ENCODE measurements at places on chromosomes 1 and 21. TPM values are rescaled to one million over a fixed set of nuclear protein-coding genes. Genes with fewer than 3 reads are reported as not detected.

DNA sequence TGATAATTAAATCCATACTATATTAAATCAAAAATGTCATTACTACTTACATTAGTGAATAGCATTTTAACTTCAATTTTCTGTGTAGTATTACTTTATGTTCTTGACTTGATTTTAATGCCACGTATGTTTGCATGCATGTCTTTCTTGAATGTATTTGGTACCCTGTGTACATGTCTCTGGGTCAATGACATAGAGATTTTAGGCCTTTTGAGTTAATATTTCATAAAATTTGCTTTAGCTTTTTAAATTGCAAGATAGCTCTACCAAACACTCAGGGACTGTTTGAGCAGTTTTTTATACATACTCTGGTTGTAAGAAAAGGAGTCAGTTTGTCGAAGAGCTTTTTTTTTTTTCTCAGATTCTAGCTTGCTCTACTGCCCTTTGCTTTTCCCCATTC is 1.5 kb downstream of the MLLT11 start:
- no peak for DNase-seq
- H3K27ac ChIP-seq: no peak overlapping the region

- H3K4me3 ChIP-seq: peak overlapping the region; percentile 87
- H3K27ac ChIP-seq: no peak overlapping the region
- H3K27me3 ChIP-seq: no peaks in the 10 kb centered on the region
- DNase-seq: no peak
Measured at GRCh38 chr1:181092883-181093458, 4.5 kb downstream of the IER5 start.

DNA sequence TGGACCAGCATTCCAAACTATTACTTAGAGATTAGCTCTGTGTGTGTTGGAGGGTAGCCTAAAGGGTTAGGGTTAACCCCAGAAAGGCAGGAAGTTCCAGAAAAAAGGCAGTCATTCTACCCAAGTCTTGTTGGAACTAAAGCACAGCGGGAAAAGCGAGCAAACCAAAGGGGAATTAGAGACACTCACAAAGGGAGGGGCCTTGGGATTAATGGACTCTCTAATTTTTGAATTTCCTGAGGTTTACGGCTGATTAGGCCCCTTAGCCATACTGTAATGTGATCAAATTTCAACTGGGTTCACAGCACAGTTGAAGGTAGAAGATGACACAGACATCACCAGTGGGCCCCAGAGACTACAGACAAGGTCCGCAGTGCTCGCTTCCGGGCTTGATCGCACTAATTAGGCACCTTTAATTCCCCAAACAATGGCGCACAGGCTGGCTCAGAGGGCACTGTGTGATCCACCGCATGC is 28.3 kb downstream of the CAPZB start:
- peak overlapping the region; percentile 40 for H3K27ac ChIP-seq
- H3K36me3 ChIP-seq: no peaks in the 10 kb centered on the region
- no peak for DNase-seq
- peaks cover 96% of the 10 kb centered on the region for H3K4me1 ChIP-seq

Gene CLDN19
- polyA plus RNA-seq: not detected

DNA sequence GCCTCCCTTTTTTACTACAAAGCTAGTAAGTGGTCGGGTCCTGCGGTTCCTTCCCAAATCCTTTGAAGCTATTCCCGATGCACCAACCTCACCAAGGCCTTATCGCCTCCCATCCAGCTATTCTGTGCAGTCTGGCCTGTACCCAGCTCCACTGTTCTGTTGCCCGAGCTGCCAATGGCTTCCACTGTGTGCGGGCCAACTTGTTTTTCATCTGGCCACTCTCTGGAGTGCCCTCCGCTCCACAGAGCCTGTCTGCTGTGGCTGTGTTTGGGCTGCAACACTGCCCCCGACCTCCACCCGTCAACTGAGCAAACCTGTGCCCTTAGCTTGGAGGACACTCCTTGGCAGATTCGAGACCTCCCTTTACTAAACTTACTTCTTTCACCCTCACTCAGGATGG is 125.0 kb downstream of the KIAA0319L start:
- H3K27me3 ChIP-seq: no peaks in the 10 kb centered on the region
- H3K27ac ChIP-seq: no peak overlapping the region
- H3K36me3 ChIP-seq: peaks cover 48% of the 10 kb centered on the region
- no peak overlapping the region for H3K4me3 ChIP-seq
- no peak for DNase-seq

Gene PTPRU
- polyA plus RNA-seq: 1.00 TPM

DNA sequence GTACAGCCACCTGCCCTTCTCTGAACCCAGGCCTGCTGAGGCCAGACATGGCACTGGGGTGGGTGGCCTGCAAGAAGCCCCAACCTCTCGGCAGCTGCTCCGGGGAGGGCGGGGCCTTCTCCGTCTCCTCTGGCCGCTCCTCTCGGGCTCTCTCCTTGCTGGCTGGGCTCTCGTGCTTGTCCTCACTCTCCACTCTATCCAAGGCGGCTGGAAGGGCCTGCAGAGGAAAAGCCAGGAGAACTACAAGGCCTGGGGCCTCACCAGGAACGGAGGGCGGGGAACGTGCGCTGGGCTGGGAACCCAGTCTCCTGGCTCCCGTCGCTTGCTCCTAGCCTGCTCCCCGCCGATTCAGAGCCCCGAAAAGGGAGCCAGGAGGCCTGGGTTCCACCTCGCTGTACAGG is 59.1 kb downstream of the CHD5 start:
- H3K27ac ChIP-seq: no peak overlapping the region
- peak; percentile 51 for DNase-seq
- H3K36me3 ChIP-seq: no peaks in the 10 kb centered on the region
- no peaks in the 10 kb centered on the region for H3K27me3 ChIP-seq
- no peak overlapping the region for H3K4me3 ChIP-seq

Gene OR2L2
- polyA plus RNA-seq: 0.05 TPM

GRCh38 chr1:224067207-224067606 is 46.7 kb upstream of the FBXO28 start:
- H3K4me3 ChIP-seq: no peak overlapping the region
- H3K4me1 ChIP-seq: no peaks in the 10 kb centered on the region
- DNase-seq: no peak
- H3K27ac ChIP-seq: no peak overlapping the region

DNA sequence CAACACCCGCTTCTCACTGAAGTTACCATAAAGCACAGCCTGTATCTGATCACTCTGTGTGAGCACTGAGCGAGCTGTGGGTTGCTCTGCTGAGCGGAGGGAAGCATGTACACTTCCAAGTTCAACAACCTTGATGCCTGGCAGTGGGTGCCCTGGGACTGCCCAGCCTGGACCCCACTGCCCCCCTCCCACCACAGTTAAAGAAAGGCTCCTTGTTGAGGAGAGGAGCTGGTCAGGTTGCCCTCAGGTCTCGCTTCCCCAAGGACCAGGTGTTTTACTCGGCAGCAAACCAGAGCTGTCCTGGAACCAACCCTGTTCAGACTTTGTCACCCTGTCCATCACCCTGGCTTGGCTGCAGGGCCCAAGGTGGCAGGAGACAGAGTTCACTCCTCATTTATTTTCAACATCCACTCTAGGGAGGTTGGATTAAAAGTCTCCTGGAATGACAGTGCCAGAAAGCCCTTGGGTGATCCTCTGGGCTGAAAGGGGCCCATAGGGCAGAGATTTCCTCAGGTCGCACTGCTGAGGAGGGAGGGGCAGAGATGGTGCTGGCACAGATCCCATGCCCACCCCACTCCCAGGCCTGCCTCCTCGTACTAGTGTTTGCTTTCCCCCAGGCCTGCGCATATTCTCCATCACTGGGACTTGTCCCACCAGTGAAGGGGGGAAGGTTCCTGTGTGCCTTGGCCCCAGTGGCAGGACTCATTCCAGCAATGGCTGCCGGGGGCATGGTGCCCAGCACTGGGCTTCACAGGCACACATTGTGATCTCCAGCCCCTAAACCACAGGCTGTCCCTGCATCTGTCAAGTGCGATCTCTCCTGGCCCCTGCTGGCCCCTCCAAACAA is 101.7 kb downstream of the TRABD2B start:
- H3K4me1 ChIP-seq: no peaks in the 10 kb centered on the region
- H3K4me3 ChIP-seq: no peak overlapping the region
- H3K27me3 ChIP-seq: peaks cover 31% of the 10 kb centered on the region
- DNase-seq: no peak

DNA sequence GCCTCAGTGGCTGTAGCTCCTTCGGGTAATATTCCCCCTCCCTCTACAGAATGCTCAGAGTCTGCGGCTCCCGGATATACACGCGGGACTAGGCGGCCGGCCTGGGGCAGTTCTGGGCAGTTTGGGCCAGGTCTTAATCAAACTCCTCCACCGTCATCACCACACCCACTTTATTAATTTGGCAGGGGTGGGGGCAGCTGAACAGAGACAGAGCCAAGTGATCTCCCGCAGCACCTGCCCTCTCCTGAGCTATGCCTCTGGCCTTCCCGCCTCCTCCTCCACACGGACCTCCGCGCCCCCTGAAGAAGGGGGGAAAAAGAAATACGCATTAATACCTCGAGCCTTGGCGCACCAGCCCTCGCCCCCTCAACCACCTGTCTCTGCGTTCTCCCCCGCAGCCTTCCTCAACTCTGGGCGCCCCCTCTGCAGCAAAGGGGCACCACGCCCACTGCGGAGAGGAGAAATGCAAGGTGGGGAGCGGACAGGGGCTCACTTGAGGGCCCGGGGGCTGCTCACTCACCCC is 42.6 kb downstream of the CD34 start:
- H3K4me3 ChIP-seq: peak overlapping the region; percentile 88
- H3K4me1 ChIP-seq: peaks cover 93% of the 10 kb centered on the region
- H3K27me3 ChIP-seq: no peaks in the 10 kb centered on the region
- H3K27ac ChIP-seq: peak overlapping the region; percentile 97
- peak; percentile 87 for DNase-seq
- peaks cover 22% of the 10 kb centered on the region for H3K36me3 ChIP-seq

- DNase-seq: no peak
- no peak overlapping the region for H3K27ac ChIP-seq
- H3K27me3 ChIP-seq: no peaks in the 10 kb centered on the region
Measured at GRCh38 chr1:80047791-80048190, 1041.3 kb upstream of the ADGRL4 start.

Gene PTGS2
- 0.20 TPM for polyA plus RNA-seq

DNA sequence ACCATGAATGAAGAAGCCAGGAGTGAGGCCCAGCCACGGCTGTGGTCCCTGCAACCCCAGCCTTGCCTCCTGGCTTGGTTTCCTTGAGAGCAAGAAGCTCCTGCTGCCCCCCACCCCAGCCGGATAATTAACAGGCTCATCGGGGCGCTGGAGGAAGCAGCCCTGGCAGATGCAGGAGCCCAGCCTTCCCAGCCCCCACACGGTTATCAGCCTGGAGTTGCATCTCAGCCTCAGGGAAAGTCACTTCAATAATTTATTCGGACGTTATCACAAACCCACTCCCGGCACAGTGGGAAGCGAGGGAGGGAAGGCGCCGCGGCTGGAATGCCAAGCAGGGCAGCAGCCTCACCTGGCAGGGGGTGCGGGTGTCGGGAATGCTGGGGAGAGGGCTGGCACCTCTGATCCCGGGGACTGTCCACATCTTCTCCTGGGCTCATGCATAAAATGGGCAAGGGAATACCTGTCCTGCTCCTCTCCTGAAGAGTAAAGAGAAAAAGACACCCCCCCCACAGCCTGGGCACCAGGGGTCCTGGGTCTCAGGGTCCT is 43.3 kb upstream of the LRP8 start:
- H3K27me3 ChIP-seq: no peaks in the 10 kb centered on the region
- H3K36me3 ChIP-seq: no peaks in the 10 kb centered on the region
- DNase-seq: peak; percentile 63
- H3K4me3 ChIP-seq: no peak overlapping the region
- no peak overlapping the region for H3K27ac ChIP-seq

GRCh38 chr1:58065520-58065919 is 481.0 kb downstream of the OMA1 start:
- no peaks in the 10 kb centered on the region for H3K4me1 ChIP-seq
- no peaks in the 10 kb centered on the region for H3K27me3 ChIP-seq
- H3K27ac ChIP-seq: no peak overlapping the region
- H3K4me3 ChIP-seq: no peak overlapping the region

DNA sequence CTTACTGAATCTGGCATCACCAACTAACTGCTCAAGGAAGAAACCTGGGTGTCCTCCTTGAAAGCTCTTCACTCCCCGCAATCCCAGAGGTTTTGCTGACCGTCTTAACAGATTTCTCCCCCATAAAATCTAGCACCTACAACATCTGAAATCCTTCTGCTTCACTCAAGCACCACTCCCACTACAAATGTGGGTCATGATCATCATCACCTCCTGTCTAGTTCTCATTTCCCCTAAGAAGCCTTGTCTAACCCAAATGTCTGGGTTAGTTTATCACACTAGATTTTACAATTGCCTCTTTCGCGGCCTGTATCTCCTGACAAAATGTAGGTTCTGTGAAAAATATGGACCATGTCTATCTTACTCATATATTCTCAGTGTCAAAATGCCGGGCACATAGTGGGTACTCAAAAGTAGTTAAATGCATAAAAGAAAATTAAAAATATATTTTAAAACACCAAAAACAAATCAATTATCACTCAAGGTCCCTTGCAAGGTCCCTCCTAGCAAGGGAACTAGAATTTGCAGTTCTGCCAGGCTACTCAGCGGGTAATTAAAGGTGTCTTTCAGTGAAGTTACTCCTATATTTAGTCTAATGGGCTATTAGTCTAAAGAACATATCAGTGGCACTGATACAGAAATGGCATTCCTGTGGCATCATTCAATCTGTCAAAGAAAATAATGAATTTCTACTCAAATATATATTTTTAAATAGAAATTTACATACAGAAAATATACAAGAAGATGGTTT is 19.6 kb downstream of the C21orf91 start:
- no peak overlapping the region for H3K4me3 ChIP-seq
- peaks cover 47% of the 10 kb centered on the region for H3K36me3 ChIP-seq
- H3K27me3 ChIP-seq: no peaks in the 10 kb centered on the region
- peaks cover 12% of the 10 kb centered on the region for H3K4me1 ChIP-seq

- H3K4me3 ChIP-seq: no peak overlapping the region
- H3K4me1 ChIP-seq: no peaks in the 10 kb centered on the region
- no peak overlapping the region for H3K27ac ChIP-seq
- DNase-seq: no peak
Measured at GRCh38 chr21:32336711-32337110, 38.1 kb downstream of the MRAP start.

DNA sequence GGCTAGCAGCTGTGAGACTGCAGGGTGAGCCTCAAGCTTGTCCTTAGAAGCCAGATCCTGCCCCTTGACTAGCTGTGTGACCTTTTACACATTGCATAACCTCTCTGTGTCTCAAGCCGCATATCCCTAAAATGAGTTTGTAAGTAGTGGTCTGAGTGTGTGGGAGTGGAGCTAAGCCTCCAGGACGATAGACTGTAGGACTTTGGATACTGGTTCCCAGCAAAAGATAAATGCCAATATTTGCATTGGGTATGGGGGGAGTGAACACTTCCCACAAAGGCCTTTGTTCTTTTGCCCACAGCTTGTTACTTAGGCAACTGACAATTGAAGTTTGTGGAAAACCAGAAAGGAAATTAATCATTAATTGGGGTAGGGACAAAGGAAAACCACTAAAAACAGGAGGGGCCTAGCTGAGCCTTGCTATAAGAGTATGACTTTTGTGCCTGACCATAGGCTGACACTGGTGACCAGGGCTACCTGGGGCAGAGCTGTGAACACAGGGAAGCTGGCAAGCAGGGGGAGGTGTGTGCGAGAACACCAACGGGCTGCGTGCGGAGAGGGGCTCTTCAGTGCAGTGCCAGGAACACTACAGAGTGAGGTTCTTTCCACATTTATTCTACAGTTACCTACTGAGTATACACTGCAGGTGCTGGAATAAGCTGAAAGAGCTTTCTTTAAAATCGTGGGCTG is 102.4 kb upstream of the ETV3 start:
- H3K27ac ChIP-seq: no peak overlapping the region
- no peaks in the 10 kb centered on the region for H3K36me3 ChIP-seq
- H3K27me3 ChIP-seq: peaks cover 15% of the 10 kb centered on the region
- no peaks in the 10 kb centered on the region for H3K4me1 ChIP-seq
- DNase-seq: no peak
